B cell (primary cell): ENCODE measurements at places on chromosomes 1 and 21. TPM values are rescaled to one million over a fixed set of nuclear protein-coding genes. Genes with fewer than 3 reads are reported as not detected.

The TCEA3 gene
- total RNA-seq, result not detected in 2 replicates

The NBPF4 gene
- not detected in 2 replicates for total RNA-seq

The BPNT1 gene
- 18.3 and 21.4 TPM in 2 replicates for total RNA-seq

DNA sequence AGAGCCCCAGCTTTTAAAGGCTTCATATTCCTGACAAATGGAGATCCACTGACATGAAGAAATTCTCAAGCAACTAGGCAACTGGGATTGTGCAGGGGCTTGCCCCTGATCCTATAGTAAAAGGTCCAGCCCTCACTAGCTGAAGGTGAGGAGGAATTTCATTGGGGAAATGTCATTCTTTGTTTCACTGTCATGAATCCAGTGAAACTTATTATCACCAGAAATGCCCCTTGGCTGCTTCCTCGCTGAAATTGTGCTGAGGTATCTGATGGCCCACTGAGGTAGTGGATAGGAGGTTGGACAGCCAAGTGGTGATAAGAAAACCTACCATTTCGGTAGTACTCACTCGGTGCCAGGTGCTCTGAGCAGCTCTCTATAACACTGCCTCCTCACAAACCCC lies 36.2 kb downstream of the CCN1 start:
- no peaks in the 10 kb centered on the region for H3K4me1 ChIP-seq
- DNase-seq, result no peak
- no peak overlapping the region for H3K27ac ChIP-seq
- no peaks in the 10 kb centered on the region for H3K27me3 ChIP-seq
- no peak overlapping the region for H3K4me3 ChIP-seq

- peak overlapping the region; percentile 93 for H3K4me3 ChIP-seq
- peaks cover 26% of the 10 kb centered on the region for H3K4me1 ChIP-seq
- peak overlapping the region; percentile 70 for H3K27ac ChIP-seq
Observed at GRCh38 chr1:67429011-67429527, 1.1 kb downstream of the SERBP1 start.

DNA sequence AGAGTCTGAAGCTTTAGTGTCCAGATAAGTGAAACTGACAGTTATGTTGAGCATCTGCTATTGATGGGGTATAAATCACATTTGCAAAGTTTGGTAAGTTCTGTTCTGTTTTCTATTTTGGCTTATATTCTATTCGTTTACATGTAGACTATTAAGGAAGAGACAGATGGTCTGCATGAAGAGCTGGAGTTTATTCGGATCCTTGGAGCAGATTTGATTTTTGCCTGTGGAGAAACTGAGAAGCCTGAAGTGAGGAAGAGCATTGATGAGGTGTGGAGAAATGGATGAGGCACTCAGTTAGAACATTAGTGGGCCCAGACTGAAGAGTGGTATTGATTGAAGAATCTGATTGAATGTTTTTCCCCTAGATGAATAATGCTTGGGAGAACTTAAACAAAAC lies 50.6 kb upstream of the BMP8A start:
- no peak for DNase-seq
- no peaks in the 10 kb centered on the region for H3K4me1 ChIP-seq
- H3K27ac ChIP-seq, result no peak overlapping the region
- H3K36me3 ChIP-seq, result peaks cover 87% of the 10 kb centered on the region
- no peak overlapping the region for H3K4me3 ChIP-seq

GRCh38 chr1:57353654-57354053 lies 70.2 kb downstream of the DAB1 start:
- no peak overlapping the region for H3K27ac ChIP-seq
- no peak for DNase-seq
- H3K4me3 ChIP-seq, result no peak overlapping the region
- no peaks in the 10 kb centered on the region for H3K36me3 ChIP-seq
- H3K4me1 ChIP-seq, result no peaks in the 10 kb centered on the region

DNA sequence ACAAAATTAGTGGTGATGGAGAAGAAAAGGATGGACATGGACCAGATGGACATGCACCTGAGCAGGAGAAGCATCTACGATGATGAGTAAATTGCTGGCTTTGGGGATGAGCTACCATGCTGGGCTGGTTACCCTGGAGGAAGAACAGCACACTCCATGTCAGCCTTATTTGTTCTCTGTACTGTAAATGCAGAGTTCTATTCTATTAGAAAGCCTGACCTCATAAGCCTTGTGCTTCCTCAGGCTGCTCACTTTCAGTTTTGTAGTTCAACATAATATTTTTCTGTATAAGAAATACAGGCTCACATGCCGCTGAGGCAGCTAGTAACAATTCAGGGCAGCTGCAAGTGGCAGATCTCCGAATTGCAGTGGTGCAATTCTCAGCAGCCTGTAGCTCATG lies 249.6 kb downstream of the PLA2G4A start:
- H3K4me3 ChIP-seq, result no peak overlapping the region
- no peaks in the 10 kb centered on the region for H3K36me3 ChIP-seq
- DNase-seq, result no peak
- no peaks in the 10 kb centered on the region for H3K27me3 ChIP-seq

DNA sequence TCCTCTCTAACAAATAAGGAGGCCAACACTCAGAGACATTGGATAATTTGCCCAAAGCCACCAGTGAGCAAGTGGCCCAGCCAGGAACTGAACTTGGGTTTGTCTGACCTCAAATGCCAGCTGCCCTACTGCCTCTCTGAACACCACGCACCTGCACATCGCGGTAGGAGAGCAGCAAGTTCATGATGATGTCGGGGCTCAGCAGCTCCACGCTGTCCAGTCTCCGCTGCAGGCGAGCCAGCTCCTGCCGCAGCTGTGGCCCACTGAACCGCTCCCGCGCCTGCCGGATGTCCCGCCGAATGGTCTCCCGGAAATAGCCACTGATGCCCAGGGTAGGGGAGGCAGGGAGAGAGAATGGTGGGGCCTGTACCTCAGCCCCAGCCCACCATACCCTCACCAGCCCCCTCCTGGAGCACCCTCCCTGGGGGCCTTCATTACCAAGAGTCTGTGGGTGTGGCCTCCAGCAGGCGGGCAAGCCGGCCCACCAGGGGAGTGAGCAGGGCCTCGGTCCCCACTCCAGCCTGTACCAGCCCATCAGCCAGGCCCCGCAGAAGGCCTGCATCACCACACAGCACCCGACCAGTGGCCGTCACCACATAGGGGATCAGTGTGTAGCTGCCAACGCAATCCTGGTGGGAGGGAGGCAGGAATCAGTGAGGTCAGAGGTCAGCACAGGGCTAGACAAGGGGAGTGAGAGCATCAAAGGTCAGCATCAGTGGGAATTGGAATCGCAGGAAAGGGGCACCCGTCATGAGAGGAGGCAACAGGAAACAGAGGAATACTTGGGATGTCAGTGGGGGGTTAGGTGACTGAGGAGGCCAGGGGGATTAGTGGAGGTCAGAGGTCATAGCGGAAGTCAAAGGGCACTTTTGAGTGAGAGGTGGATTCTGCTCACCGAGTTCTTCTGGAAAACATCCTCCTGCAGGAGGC lies 2.7 kb downstream of the MAP3K6 start:
- no peak overlapping the region for H3K27ac ChIP-seq
- DNase-seq, result no peak
- H3K27me3 ChIP-seq, result no peaks in the 10 kb centered on the region
- no peaks in the 10 kb centered on the region for H3K36me3 ChIP-seq

DNA sequence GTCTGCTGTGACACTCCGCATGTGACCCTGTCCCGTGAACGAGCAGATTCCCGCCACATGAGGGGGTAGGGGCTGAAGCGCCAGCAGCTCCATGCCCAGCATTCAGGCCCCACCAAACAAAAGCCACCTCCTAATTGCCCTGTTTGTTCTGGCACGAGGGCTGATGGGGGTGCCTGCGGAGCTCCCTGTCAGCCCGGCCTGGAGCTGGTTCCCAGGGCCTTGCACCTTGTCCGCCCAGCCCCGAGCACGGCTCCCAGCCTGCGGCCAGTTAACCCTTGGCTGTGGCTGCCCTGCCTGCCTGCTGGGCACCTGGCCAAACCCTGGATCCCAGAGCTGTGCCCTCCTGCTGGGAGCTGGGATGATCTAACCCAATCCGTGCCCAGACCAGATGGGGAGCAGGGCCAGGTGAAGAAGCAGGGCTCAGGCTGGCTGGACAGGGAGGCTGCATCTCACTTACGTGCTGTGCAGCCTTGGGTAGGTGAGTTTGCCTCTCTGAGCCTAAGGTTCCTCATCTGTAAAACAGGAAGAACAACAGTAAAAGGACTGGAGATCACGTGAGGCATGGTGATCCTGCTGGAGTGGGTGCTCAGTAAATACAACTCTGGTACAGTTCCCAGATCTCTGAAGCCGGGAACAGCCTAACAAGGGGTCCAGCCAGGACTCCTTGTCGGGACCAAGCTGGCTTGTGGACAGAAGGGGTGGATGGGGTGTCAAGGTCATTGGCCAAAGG lies 110.9 kb upstream of the IFFO2 start:
- H3K27me3 ChIP-seq, result no peaks in the 10 kb centered on the region
- no peaks in the 10 kb centered on the region for H3K36me3 ChIP-seq
- H3K4me3 ChIP-seq, result no peak overlapping the region
- H3K27ac ChIP-seq, result no peak overlapping the region

DNA sequence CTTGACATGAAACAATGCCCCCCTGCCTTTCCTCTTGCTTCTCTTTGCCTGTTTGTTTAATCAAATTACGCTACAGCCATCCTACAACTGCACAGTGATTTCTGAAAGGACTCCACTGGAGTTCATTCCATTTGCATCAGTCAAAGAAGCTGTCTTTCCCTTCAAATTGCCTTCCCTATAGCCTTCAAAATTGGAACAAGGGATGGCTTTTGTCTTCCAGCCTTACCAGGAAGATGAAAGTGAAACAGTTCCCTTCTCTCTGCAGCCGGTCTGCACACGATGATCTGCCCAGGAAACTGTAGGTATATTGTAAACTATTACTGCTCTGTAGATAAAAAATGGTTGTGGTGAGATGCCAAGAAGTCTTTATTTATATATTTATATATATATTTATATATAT lies 65.6 kb upstream of the ETS2 start:
- no peaks in the 10 kb centered on the region for H3K4me1 ChIP-seq
- no peak overlapping the region for H3K4me3 ChIP-seq
- no peak for DNase-seq
- no peaks in the 10 kb centered on the region for H3K27me3 ChIP-seq
- no peaks in the 10 kb centered on the region for H3K36me3 ChIP-seq
